ENCODE measurements at places on chromosomes 1 and 21.

- DNase-seq, result no peak
Observed at GRCh38 chr1:178684542-178685000, 40.5 kb upstream of the RALGPS2 start.

- DNase-seq, result no peak
Observed at GRCh38 chr1:115839029-115839678, 1.8 kb downstream of the NHLH2 start.

DNA sequence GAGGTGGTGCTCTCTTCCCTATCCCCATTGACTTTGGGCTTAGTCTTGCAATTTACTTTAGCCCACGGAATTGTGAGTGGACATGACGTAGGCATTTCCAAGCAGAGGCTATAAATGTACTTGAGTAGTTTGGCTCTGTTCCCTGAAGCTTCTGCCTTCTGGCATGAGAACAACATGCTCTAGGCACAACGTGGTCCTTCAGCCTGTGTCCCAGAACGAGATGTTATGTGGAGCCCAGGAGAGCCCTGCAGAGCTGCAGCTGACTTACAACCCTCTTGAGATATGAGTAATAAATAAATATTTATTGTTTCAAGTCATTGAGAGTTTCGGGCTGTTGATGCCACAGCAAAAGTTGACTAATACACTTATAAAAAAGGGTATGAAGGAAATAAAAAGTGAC lies 105.2 kb upstream of the HMGB4 start:
- DNase-seq, result no peak

DNA sequence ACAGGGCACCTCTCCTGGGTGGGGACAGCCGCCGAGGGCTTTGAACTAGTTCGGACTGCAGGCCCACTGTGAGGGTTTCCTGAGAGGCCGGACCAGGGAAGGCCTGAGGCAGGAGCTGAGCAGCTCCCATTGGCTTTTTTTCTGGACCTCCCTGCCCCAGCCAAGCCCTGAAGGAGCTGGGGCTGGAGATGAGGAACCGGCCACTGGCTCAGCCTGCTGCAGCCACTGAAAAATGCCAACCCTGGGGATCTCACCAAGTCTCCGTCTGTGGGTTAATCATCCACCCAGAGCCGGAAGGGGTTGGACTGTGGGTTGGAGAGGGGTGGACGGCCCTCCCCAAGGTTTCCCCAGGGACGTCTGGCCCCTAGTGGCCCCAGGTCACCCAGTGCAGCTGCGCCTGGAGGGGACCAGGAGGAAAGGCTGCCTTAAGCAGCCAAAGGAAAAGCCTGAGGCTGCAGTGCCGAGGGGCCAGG lies 2.5 kb downstream of the VWA1 start:
- peak; percentile 81 for DNase-seq

GRCh38 chr1:68196676-68197075 lies 35.6 kb downstream of the WLS start:
- no peak for DNase-seq

GRCh38 chr1:181429462-181429861 lies 53.9 kb upstream of the CACNA1E start:
- no peak for DNase-seq

All from GM18507 (cell line).